ENCODE measurements at places on chromosomes 1 and 21.

DNA sequence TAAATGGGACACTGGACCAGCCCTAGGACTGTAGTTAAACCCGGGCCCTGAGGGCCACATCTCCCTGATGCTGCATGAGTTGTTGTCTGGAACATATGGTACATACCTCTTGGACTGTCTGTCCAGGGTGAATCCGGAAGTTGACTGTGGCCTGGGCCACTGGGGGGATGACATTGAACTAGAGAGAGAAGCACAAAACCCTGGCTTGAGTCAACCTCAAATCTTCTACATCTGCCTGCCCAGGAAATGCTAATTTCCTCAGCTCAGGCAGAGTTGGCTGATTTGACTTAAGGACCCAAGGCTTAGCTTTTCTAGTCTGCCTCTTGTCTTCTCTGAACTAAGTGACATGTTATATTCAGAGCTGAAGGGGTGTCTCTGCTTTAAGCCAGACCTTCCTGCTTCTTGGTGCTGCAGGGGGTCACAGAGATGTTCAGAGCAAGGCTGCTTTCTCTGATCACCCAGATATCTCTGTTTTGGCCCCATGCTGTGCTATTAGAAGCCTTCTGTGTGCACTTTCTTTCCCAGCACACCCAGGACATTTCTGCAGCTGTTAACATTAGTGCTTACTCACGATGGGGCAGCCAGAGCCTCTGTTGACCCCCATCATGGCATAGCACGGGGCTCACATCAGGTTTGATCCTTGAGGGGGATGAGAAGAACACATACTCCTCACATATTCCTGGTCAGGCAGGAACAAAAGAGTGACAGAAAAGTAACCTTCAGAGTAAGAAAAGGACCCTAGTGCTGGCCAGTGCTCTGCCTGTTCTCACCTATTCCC, 9.6 kb downstream of the PM20D1 start:
- DNase-seq, result peak; percentile 26

GRCh38 chr21:38082936-38083485, 166.8 kb upstream of the KCNJ6 start:
- no peak for DNase-seq

DNA sequence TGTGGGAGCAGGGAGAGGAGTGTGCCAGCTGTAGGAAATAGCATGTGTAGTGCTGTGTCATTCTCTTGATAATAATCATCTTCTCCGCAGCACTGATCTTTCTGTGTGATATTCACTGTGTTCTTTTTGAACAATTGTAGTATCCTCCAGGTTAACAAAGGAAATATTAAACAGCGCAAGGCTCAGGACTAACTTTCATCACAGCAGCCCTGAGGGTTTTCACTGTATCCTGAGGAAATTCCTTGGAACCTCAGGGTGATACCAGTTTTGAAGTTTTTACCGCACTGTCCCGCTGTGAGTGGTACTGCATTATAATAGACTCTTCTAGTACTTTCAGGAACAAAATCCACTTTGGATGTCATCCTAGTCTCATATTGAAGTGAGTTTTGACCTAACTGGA, 228.4 kb upstream of the COA6 start:
- no peak for DNase-seq

- no peak for DNase-seq
Observed at GRCh38 chr1:153288634-153289275, 24.0 kb downstream of the PGLYRP3 start.

DNA sequence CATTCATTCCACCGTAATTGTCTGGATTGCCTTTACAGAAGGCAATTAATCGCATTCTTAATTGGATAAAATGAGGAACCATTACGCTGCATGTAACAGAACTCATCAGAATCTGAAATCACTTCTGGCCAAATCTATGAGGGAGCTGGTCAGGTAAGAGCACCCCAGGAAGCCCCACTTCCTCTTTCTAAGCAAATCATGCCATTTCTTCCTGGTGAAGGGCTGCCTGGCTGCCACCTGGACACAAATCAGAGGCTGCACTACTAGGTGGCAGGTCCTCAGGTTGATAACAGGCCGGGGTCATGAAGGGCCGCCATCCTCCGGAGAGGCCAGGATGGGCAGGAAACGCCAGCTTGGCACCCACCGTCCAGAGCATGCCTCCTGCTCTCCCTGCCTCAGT, 73.7 kb downstream of the CAPZB start:
- DNase-seq, result no peak

DNA sequence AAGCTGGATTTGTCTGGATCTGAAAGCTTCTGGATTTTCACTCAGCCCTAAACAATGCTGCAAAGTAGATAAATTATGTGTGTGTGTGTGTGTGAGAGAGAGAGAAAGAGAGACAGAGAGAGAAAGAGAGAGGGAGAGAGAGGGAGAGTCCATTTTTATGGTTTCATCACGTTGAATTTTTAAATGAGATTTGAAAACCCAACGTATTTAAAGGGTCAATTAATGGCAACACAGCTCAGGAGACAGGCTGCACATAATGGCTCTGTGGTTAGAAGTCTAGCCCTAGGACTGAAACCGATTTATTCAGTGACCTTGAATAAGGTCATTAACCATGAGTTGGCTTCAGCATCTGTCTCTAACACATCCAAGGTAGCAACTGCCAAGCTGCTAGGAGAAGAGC, 35.3 kb upstream of the FMN2 start:
- DNase-seq, result no peak

DNA sequence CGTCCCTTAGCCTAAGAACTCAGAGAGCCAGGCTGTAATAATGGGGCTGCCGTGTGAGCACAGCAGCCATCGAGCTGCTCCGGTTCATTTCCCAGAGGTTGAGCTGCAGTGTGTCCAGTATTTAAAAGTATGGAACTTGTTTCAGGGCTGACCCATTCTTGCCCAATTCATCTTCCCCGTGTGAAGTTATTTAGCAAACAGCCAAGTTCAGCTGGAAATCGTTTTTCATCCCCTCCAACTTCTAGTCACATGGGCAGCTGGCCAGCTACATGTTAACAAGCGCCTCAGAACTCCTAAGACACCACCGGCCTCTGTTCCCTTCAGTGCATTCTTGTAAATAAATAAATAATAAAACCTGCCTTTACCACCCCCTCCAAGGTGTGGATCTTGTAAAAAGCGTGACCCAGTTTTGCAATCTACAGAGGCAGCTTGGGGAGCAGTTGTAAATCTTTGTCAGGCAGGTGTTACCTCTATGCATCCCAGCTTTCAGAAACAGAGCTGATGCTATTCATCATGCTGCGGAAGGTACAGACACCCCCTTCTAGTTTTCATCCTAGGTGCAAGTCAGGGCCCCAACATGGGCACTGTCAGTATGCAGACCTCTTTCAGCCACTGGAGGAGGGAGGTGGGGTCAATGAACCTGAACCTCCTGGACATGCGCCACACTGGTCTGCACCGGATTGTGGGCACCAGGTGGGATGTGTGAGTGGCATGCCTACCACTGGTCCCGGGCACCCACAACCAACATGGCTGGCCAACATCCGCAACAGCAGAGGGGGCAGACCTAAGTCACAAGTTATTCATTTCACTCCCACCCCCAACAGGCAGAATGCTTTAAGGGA, 18.7 kb upstream of the KNCN start:
- peak; percentile 48 for DNase-seq
